ENCODE measurements at places on chromosomes 16 and 17.

DNA sequence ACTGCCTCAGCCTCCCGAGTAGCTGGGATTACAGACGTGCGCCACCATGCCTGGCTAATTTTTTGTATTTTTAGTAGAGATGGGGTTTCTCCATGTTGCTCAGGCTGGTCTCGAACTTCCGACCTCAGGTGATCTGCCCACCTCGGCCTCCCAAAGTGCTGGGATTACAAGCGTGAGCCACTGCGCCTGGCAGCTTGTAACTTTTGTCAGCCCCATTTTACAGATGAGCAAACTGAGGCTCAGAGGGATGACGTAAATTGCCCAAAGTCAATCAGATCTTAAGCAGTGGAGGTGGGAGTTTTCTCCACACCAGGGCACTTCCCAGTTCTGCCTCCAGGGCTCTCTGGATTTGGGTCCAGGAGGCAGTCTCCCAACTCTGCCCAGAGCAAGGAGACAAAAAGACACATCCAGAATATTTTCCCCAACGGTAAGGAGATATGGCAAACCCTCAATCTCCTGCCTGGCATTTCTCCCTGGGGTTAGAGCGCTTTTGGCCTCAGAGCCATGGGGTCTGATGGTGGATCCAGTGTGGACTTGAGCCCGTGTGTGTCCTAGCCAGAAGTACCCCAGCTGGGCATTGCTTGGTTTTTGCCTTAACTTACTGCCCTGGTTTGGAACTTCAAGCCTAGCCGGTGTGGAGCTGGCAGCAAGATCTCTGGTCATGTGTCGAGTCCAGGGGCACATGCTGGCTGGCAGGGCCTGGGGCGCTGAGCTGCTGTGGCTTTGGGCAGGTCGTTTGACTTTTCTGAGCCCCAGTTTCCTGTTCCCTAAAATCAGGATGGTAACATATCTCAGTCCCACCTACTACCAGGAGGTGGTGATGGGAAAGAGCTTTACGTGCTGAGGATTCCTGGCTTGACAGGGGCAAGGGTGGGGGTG lies 3.4 kb downstream of the ADAM11 start:
- peaks cover 14% of the 10 kb centered on the region for H3K4me1 ChIP-seq
- H3K27ac ChIP-seq = no peak overlapping the region
- DNase-seq = no peak
- peaks cover 49% of the 10 kb centered on the region for H3K27me3 ChIP-seq
- H3K36me3 ChIP-seq = no peaks in the 10 kb centered on the region

DNA sequence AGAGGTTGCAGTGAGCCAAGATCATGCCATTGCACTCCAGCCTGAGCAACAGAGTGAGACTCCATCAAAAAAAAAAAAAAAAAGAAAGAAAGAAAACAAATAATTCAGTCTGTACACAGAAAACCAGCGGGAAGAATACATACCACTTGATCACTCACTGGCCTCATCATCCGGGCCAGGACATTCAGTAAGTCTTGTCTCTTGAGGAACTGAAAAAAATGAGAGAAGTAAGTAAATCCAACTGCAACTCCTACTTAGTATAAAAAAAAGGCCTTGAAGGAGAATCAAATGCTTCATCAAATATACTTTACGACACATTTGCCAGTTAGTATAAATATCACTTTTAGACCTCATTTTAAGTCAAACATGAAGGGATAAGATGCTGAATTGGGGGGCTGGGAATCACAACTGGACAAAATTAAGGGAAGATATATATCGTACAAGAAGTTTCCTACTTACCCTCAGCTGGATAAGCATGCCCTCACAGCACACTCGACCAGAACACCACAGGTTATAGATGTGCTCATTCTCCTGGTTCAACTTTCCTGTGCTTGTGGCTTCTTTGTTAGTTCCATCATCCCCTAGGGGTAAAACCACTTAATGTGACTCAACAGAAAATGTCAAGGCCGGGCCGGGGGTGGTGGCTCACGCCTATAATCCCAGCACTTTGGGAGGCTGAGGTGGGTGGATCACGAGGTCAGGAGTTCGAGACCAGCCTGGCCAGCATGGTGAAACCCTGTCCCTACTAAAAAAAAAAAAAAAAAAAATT lies 12.4 kb downstream of the CCDC47 start:
- no peak overlapping the region for H3K4me3 ChIP-seq
- peaks cover 21% of the 10 kb centered on the region for H3K4me1 ChIP-seq
- DNase-seq = no peak
- H3K27me3 ChIP-seq = no peaks in the 10 kb centered on the region
- peaks cover 92% of the 10 kb centered on the region for H3K36me3 ChIP-seq
- no peak overlapping the region for H3K27ac ChIP-seq

DNA sequence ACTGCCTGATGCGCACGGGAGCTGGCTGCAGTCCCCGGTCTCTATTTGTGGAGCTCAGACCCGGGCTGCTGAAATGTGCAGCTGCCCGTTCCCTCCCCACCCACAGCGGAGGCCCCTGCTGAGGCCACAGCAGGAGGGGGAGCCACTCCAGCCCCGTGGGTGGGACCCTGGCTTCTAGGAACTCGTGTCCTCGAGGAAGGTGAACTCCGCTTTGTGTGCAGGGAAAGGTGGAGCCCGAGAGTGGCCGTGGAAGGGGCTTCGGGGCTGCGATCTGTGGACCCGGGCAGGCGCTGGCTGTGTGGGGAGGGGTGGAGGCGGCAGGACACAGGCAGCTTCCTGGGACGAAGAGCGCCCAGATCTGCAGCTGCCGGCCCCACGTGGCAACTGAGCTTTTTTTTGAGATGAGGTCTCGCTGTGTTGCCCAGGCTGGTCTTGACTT lies 2.9 kb downstream of the CCDC154 start:
- H3K27me3 ChIP-seq = no peaks in the 10 kb centered on the region
- no peaks in the 10 kb centered on the region for H3K4me1 ChIP-seq
- no peak overlapping the region for H3K27ac ChIP-seq
- peaks cover 11% of the 10 kb centered on the region for H3K36me3 ChIP-seq
- no peak for DNase-seq

- DNase-seq = no peak
- H3K36me3 ChIP-seq = no peaks in the 10 kb centered on the region
- H3K4me3 ChIP-seq = no peak overlapping the region
Observed at GRCh38 chr17:63151941-63152523, 186.0 kb downstream of the TANC2 start.

DNA sequence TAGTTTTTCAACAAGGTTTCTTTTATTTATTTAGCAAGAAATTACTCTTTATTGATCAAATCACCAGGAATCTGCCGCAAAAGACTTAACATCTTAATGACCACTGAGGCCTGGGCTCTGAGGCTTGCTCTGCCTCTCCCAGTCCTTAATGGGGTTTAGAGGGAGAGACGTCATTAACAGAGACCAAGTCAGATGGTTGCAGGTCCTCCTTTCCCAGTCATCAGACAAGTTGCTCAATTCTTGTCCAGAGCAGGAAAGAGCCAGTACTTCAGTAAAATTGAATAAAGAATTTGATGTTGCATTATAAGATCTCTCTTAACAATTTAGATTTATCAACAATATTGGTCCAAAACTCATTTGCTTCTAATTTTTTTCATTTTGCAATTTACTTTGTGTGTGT lies 2.0 kb downstream of the SEPHS2 start:
- H3K36me3 ChIP-seq = peaks cover 17% of the 10 kb centered on the region
- H3K27me3 ChIP-seq = no peaks in the 10 kb centered on the region
- H3K4me3 ChIP-seq = peak overlapping the region; percentile 85
- DNase-seq = no peak

GRCh38 chr16:8853150-8853549 lies 15.7 kb downstream of the CARHSP1 start:
- H3K27me3 ChIP-seq = no peaks in the 10 kb centered on the region
- no peak overlapping the region for H3K4me3 ChIP-seq
- DNase-seq = peak; percentile 20
- peaks cover 51% of the 10 kb centered on the region for H3K4me1 ChIP-seq
- H3K27ac ChIP-seq = peak overlapping the region; percentile 53
- peaks cover 82% of the 10 kb centered on the region for H3K36me3 ChIP-seq

DNA sequence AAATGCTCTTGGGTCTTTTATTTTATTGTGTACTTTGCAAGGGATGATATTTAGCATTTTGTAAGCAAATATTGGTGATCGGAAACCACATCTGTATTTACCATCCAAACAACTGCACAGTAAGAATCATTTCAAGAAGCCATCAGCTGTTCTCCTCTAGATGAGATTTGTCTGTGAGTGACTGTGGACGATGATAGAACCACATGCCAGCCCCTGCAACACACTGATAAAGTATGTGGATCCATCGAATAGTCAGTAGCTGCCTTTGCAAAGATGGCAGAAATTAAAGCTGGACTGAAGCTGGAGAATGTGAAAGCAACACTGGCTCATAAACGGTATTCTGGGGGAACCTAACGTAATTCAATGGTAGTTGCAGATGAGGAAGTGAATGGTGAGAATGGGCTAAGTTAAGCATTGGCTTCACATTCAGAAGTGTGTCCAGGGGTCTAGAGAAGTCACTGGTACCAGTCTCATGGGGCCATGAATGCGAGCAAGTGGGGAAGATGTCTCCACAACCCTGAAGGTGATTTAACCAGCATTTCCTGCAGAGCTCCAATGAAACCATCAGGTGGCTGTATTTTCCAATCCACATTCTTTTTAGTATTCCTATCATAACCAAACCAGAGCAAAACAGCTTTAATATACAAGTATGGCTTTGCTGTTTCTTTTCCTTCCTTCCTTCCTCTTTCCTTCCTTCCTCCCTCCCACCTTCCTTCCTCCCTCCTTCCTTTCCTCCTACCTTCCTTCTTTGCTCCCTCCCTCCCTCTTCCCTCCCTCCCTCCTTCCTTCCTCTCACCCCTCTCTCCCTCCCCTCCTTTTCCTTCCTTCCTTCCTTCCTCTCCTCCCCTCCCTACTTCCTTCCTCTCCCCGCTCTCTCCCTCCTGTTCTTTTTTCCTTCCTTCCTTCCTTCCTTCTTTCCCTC lies 169.4 kb downstream of the ABCA8 start:
- H3K27me3 ChIP-seq = no peaks in the 10 kb centered on the region
- no peak for DNase-seq
- H3K4me1 ChIP-seq = no peaks in the 10 kb centered on the region
- no peak overlapping the region for H3K4me3 ChIP-seq
- no peaks in the 10 kb centered on the region for H3K36me3 ChIP-seq

DNA sequence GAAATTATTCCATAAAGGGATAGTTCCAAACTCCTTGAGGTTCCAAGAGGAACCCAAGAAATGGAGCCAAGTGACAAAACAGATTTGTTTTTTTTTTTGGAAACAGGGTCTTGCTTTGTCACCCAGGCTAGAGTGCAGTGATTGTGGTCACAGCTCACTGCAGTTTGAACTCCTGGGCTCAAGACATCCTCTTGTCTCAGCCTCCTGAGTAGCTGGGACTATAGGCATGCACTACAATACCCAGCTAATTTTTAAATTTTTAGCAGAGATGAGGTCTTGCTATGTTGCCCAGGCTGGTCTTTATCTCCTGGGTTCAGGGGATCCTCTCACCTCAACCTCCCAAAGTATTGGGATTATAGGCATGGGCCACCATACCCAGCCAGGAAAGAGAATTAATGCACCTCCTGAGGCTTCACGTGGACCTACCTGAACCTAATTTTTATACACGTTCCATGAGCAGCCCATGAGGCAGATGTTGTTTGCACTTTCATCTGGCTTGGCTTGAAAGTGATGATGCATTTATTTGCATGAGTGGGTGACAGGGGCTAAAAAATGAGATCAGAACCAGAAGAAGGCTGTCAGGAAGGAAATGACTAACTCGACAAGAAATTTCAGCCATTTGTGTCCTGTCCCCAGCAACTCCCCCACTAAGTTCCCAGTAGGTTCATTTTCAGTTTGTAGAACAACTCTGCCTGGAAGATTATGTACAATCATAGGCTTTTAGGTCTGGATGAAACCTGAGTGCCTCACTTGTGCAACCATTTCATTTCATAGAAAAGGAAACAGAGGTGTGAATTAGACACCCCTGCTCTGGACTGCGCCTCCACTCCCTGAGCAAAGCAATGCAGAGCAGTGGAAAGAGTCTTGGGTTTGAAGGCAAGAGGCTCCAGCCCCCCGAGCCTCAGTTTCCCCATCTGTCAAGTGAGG lies 10.3 kb upstream of the IRF8 start:
- peaks cover 12% of the 10 kb centered on the region for H3K27me3 ChIP-seq
- no peak overlapping the region for H3K27ac ChIP-seq
- H3K36me3 ChIP-seq = no peaks in the 10 kb centered on the region

Measured in lower lobe of right lung (tissue), 2 donors.